Panc1 (cell line): ENCODE measurements at places on chromosomes 1 and 21. TPM values are rescaled to one million over a fixed set of nuclear protein-coding genes. Genes with fewer than 3 reads are reported as not detected.

DNA sequence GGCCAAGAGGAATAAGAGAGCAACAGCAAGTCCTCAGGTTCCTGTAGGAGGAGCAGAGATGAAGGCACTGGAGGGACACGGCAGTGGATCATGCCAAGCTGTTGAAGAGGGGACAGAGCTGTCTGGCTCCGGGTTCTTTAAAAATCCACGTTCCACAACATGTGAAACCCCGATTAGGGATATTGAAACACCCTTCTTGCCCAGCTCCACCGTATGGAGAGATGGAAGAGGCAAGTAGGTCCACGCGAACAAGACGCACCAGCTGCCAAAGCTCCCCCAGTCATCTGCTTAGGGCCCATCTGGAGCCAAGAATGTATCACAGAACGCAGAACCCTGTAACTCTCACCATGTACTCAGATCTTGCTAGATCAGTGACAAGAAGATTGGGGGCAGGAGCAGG, 3.9 kb downstream of the C1orf198 start:
- H3K4me3 ChIP-seq, result no peak overlapping the region
- no peaks in the 10 kb centered on the region for H3K27me3 ChIP-seq
- H3K36me3 ChIP-seq, result no peaks in the 10 kb centered on the region; the same call in 1 of the 2 replicates
- H3K27ac ChIP-seq, result no peak overlapping the region

- H3K36me3 ChIP-seq, result no peaks in the 10 kb centered on the region
- no peaks in the 10 kb centered on the region for H3K27me3 ChIP-seq
- no peak overlapping the region for H3K4me3 ChIP-seq
- no peak overlapping the region for H3K27ac ChIP-seq
Observed at GRCh38 chr1:32536117-32536516, 3.1 kb upstream of the ZBTB8A start.

The ATP1A2 gene
- 0.15 TPM for total RNA-seq

- no peaks in the 10 kb centered on the region for H3K36me3 ChIP-seq
- H3K27me3 ChIP-seq, result no peaks in the 10 kb centered on the region
- H3K4me3 ChIP-seq, result no peak overlapping the region
- DNase-seq, result no peak
- H3K4me1 ChIP-seq, result no peaks in the 10 kb centered on the region
- no peak overlapping the region for H3K27ac ChIP-seq
Observed at GRCh38 chr21:42027085-42027821, 17.1 kb upstream of the ZBTB21 start.

DNA sequence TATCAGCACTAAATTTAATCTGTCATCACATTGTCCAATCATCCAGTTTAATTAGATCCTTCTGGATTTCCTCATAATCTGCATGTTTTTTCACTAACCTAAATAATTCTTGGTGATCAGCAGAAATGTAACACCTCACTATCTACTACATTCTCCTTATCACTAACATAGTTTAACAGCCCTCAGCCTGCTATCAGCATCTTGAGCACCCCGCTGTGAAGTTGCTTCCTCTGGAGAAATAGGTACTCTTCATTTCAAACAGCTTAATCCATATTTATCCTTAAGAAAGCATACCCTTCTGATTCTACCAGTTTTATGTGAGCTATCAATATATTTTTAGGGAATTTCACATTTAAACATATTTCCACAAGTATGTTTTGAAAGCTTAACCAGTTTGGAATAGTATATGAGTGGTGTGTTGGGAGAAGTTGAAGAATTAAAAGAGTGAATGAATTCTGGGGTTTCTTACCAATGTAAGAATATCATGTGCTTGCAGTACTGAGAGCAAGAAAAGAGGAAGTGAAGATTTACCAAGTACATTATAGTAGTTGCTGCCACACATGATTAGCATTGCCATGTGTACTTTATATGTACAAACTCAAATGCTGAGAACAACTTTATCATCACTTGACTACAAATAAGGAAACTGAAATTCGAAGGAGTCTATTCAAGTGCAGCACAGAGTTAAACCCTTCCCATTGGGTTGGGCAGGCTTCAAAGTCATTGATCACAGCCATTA, 771.1 kb upstream of the ADGRL4 start:
- H3K4me1 ChIP-seq, result no peaks in the 10 kb centered on the region
- DNase-seq, result no peak
- no peak overlapping the region for H3K27ac ChIP-seq
- H3K27me3 ChIP-seq, result no peaks in the 10 kb centered on the region
- no peaks in the 10 kb centered on the region for H3K36me3 ChIP-seq

GRCh38 chr1:194644528-194644927, 1458.1 kb upstream of the B3GALT2 start:
- no peak overlapping the region for H3K27ac ChIP-seq
- no peak overlapping the region for H3K4me3 ChIP-seq
- DNase-seq, result no peak

DNA sequence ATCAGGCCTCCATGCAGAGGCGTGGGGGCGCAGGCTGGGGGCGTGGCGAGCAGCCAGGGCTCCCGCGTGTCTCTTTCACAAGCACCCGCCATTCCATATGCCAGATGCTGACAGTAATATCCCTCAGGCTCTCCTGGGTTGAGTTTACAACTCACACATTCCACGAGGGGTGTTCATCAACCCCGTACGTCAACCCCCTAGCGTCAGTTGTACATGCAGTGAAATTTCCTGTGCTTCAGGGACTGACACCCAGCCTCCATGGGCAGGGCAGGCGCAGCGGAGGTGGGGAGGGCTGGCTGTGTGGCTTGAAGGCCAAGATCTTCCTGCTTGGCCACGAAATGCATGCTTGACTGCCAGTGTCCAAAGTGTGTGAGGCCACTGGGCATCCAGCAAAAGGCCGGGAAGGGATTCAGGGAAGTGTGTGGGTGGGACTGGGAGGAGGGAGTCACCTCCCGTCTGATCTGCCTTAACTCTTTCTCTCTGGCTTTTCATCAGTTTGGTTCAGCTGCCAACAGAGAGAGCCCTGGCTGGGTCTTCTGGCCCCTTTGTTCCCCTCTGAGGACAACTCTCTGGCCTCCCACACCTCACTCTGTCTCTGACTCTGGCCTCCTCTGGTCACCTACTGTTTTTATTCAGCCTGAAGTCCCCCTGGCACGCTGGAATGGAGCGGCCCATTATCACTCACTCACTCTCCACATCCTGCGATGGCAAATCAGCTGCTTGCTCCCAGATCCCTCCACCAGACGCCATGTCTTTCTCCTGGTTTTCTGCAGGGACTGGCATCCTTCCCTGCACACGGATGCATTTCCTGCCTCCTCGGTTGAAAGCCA, 33.8 kb downstream of the CLIC6 start:
- H3K27me3 ChIP-seq, result peaks cover 7% of the 10 kb centered on the region
- H3K36me3 ChIP-seq, result no peaks in the 10 kb centered on the region
- no peak overlapping the region for H3K4me3 ChIP-seq
- H3K27ac ChIP-seq, result no peak overlapping the region

The ADGRL4 gene
- not detected for total RNA-seq

- H3K27ac ChIP-seq, result no peak overlapping the region
- H3K4me3 ChIP-seq, result no peak overlapping the region
- no peak for DNase-seq
- no peaks in the 10 kb centered on the region for H3K36me3 ChIP-seq
Observed at GRCh38 chr1:58573138-58573537, 3.9 kb downstream of the TACSTD2 start.

- H3K4me1 ChIP-seq, result peaks cover 3% of the 10 kb centered on the region
- no peak overlapping the region for H3K4me3 ChIP-seq
- no peaks in the 10 kb centered on the region; the same call in 1 of the 2 replicates for H3K36me3 ChIP-seq
- peaks cover 7% of the 10 kb centered on the region; the same call in 1 of the 2 replicates for H3K27me3 ChIP-seq
Observed at GRCh38 chr1:162021124-162021523, 2.5 kb downstream of the OLFML2B start.

The FCRL4 gene
- not detected for total RNA-seq

DNA sequence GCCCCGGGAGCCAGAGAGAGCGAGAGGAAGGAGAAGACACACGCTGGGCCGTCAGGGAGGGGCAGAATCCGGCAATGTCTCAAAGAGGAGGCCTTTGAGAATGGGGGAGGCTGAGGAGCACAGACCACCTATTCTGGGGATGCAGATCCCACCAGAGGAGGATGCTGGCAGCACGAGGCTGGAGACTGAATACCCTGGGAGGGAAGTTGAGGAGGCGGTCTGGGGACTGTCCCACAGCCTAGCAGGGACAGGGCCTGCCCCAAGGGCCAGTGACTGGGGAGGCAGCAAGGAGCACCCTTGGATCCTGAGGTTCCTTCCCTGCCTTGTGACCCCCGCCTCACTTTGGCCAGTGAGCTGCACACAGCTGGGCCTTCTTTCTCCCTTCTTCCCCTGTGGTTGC, 49.2 kb downstream of the SLC37A1 start:
- H3K36me3 ChIP-seq, result no peaks in the 10 kb centered on the region
- no peak overlapping the region for H3K4me3 ChIP-seq
- no peak for DNase-seq
- H3K27ac ChIP-seq, result no peak overlapping the region
- H3K27me3 ChIP-seq, result no peaks in the 10 kb centered on the region

DNA sequence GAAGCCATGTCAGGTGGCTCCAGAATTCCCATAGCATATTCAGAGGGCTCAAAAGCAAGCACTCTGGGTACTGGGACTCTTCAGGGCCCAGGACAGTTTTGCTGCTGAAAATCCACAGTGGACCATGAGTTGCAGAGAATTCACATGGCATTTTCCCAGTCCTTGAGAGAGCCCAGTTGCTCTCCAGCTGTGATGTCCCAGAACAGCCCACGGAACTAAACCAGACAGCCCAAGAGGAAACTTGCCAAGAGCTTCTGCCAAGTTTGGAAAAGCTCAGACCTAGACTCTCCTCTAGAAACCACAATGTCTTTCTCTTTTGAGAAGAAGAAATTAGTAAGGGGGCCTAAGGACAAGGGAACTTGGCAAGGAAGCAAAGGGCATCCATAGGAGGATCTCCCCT, 69.4 kb downstream of the RGS2 start:
- no peak overlapping the region for H3K4me3 ChIP-seq
- H3K27me3 ChIP-seq, result no peaks in the 10 kb centered on the region; the same call in 1 of the 2 replicates
- no peak for DNase-seq
- H3K27ac ChIP-seq, result no peak overlapping the region
- H3K36me3 ChIP-seq, result no peaks in the 10 kb centered on the region

- H3K4me3 ChIP-seq, result no peak overlapping the region
- no peak for DNase-seq
- H3K27ac ChIP-seq, result no peak overlapping the region
- H3K36me3 ChIP-seq, result no peaks in the 10 kb centered on the region
Observed at GRCh38 chr1:54378874-54379554, 27.2 kb downstream of the SSBP3 start.

GRCh38 chr21:29526545-29526944, 227.8 kb downstream of the BACH1 start:
- H3K27me3 ChIP-seq, result no peaks in the 10 kb centered on the region
- H3K4me1 ChIP-seq, result no peaks in the 10 kb centered on the region
- no peaks in the 10 kb centered on the region for H3K36me3 ChIP-seq
- no peak overlapping the region for H3K4me3 ChIP-seq
- no peak overlapping the region for H3K27ac ChIP-seq
- no peak for DNase-seq
